ENCODE measurements at places on chromosomes 12 and 14.

- no peak for DNase-seq
Measured at GRCh38 chr14:105854600-105855245, 328.3 kb downstream of the TMEM121 start.

DNA sequence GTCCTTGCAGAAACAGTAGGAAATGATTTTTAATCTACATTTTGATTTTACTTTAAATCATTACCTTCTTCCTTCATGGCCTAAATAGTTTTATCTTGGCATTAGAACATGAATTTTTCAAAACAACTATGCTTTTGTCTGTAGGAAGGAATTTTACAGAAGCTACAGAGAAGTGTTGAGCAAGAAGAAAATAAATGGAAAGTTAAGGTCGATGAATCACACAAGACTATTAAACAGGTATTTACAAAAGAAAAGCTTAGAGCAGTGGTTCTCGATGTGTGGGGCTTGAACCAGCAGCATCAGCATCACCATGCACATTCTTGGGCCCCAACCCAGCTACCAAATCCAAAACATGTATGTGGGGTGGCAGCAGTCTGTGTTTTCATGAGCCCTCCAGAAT lies 91.6 kb downstream of the KTN1 start:
- no peak for DNase-seq

DNA sequence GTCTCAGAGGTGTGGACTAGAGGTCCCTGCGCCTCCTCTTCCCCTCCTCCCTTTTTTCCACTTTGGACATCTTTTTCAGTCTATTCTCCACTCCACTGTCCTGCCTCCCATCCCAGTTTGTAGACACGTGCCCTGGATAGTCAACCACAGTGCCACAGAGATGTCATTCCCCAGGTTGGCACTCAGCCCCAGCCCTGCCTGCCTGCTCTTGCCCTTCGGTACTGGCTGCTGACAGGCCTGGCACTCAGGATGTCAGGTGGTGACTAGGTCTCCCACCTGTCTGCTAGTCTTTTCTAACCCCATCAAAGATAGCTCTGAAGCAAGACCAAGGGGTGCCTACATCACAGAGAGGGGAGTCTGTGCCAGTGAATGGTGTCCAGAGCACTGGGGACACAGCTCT lies 15.8 kb downstream of the KRT71 start:
- DNase-seq, result no peak

DNA sequence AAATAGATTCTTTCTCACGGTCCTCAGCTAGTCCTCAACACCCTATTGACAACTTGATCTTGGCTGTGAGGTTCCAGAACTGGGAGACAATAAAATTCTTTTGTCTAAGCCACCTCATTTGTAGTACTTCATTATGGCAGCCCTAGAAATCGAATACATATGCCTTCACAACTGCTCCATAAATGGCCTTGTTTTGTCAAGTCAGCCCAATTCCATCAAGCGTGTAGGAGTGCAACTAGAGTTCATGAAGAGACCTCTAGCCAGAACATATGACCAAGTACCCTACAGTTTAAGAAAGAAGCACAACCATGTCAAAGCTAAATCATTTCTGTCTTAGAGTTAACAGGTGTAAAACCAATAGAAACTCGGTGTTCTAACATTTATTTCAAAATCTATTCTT lies 45.0 kb upstream of the PLEKHA5 start:
- DNase-seq, result no peak

GRCh38 chr12:42574851-42575266 lies 14.7 kb downstream of the PRICKLE1 start:
- DNase-seq, result no peak

DNA sequence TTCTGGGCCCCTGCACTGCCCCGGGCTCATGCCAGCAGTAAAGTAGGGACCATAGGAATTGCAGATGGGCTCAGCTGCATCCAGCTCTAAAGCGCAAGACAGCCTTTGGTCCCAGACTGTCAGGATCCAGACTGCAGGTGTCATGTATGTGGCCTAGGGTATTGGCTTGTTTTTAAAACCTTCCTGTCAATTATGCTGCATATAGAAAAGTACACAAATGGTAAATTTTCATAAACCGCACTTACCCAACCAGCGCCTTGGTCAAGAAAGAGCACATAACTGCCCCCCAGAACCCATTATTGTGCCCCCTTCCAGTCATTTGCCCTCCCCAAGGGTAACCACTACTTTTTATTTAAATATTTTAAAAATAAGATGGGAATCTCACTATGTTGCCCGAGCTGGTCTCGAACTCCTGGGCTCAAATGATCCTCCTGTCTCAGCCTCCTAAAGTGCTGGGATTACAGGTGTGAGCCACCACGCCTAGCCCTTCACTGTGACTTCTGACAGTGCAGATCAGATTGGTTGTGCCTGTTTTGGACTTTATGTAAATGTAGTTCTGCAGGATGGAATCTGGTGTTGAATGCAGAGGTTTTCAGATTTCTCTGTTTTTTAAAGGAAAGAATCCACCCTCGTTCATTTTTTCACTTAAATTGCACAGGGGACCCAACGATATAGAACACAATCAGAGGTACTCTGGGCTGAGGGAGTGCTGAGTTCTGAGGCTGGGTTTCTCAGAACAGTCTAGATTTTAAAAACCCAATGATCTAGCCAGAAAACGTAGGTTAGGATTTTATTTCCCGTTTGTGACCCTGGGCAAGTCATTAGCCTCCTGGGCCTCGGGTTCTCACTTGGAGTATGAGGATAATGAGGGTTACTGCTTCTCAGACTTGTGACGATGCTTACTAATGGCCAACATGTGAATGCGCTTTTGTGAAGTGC lies 6.7 kb downstream of the NR4A1 start:
- no peak for DNase-seq

- no peak for DNase-seq
Measured at GRCh38 chr12:49876070-49876469, 27.6 kb downstream of the FAIM2 start.

- DNase-seq, result no peak
Measured at GRCh38 chr14:71262441-71262840, 355.2 kb downstream of the PCNX1 start.

- no peak for DNase-seq
Measured at GRCh38 chr14:32905013-32905412, 33.7 kb upstream of the NPAS3 start.

GRCh38 chr12:13539051-13539450 lies 342.5 kb downstream of the EMP1 start:
- DNase-seq, result no peak

DNA sequence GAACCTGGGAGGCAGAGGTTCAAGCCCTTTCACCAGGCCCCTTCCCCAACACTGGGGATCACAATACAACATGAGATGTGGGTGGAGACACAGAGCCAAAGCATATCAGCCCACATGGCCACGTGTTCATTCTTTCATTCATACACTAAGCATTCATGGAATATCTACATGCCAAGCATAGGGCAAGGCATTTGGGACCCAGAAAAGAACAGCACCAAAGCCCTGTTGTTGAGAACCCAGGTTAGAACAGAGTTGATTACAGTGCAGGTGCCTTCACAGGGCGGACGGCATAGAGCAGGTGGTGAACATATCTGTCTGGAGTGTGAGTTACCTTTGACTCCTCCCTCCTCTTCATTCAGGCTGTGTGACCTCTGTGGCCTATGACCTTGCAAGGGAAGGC lies 159.4 kb upstream of the GSC start:
- DNase-seq, result no peak

DNA sequence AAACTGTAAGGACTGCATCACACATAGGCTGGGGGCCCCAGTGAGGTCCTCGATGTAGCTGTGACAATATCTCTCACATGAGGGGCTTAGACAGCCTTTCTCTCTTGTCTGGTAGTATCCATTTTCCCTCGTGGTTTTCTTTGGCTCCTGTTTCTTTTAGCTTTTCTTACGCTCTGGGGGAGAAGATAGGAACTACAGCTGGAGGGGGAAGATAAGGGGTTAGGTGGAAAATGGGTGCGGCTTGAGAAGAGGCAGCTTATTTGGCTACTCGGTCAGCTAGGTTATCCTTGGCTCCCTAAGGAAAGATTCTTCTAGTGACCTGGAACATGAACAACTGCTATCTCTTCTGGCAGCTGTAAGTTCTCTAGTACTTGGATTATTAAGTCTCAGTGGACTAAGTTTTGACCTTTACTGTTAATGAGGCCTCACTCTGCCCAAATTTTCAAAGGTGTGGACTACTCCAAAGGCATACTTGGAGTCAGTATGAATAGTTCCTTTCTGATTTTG lies 28.7 kb upstream of the CPNE8 start:
- DNase-seq, result no peak

DNA sequence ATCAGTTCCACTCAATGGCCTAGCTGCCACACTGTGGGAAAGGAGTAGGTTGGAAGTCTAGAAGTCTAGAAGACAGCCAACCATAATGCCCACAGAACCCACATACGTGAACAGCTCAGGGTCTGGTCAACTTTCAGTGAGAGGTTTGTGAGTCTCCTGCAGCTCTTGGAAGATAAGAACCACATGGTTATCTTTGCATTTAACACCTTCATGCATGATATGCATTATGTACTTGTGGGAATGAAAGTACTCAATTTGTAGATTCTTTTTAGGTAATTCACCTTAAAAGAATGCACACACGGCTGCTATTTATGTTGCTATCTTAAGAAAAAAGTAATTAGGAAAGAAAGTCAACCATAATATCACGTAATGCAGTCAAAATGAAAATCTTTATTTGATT lies 126.7 kb downstream of the ESRRB start:
- DNase-seq, result no peak

GRCh38 chr12:6941782-6942181 lies 1.8 kb upstream of the RNU7-1 start:
- no peak for DNase-seq

DNA sequence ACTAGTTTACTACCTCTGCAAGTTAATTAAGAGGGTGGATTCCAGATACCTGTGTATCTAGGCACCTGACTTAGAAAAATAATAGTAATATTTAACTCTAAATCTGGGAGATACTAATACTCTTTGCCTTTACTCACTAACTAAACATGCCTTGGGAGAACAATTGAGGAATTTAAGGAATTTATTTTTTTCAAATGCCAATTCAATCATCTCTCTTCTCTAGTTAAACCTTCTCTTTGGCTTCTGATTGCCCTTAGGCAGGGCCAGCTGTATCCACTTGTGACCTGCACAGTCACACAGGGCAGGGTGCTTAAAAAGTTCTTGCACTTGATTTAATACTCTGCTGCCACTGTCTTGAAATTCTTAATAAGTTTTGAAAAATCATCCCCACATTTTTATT lies 142.4 kb downstream of the PLCZ1 start:
- no peak for DNase-seq

DNA sequence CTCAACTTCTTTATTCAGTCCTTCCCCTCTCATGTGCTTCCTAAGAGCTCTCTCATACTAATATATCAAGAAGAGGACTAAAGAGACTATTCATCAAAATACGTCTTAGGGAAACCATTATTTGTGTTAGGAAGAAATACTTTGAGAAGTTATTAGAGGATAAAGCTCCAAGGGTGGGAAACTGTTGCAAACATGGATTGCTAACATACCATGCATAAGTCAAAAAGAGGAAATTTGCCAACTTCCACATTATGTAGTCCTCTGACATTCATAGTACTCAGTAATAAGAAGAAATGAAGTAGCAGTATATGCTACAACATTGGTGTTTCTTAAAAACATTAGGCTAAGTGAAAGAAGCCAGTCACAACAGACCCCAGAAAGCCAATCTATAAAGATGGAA lies 128.8 kb upstream of the CLEC14A start:
- no peak for DNase-seq

DNA sequence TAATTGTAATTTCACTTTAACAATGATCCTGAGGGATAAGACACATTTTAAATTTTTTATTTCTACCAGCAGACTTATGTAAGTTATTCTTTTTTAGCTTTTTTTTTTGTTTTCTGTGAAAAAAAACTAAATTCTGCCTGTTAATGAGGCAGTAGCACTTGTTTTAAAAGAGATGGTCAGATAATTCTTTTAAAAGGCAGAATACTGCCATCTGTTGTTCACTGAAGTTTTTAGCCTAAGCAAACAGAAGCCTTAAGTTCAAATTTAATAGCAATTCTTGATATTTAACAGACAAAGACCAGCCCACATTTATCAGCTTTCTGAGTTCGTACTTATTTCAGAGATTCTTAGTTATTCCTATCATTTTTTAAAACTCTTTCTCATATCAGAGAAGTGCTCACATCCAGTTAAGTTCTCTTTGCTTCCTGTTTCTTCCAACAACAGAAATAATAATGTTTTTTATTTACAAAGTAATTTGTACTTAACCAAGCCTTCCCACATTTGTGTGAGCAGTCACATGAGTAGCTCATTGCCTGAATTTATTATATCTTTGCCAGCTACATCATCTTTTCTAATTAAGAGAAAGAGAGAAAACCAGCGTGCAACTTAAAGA lies 93.4 kb upstream of the SLCO1C1 start:
- DNase-seq, result no peak

DNA sequence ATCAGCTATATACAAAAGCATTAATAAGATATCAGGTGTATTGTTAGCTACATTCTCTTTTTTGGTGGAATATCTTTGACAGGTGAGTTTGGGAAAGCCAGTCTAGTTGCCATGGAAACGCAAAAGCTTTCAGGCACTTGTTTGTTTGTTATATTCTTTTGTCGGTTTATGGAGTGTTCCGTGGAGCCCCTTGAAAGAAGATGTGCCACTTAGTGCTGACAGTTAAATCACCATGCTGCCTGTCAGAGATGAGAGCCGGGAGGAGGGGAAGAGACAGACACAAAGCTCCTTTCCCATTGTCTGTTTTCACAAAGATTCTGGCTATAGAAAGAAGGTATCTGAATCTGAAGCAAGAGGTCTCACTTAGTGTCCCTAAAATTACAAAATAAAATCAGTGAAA lies 170.8 kb downstream of the SNAPC1 start:
- DNase-seq, result no peak
